Stimulated activated CD4-positive, alpha-beta T cell treated with anti-CD3 and anti-CD28 coated beads, Interleukin-15, amount 100 ng/mL, for 48 hours (primary cell): ENCODE measurements at places on chromosomes 4 and X.

GRCh38 chr4:38084877-38085711 is 124.9 kb downstream of the PTTG2 start:
- no peak for DNase-seq

- no peak for DNase-seq
Measured at GRCh38 chr4:27149541-27150212, 289.0 kb downstream of the STIM2 start.

DNA sequence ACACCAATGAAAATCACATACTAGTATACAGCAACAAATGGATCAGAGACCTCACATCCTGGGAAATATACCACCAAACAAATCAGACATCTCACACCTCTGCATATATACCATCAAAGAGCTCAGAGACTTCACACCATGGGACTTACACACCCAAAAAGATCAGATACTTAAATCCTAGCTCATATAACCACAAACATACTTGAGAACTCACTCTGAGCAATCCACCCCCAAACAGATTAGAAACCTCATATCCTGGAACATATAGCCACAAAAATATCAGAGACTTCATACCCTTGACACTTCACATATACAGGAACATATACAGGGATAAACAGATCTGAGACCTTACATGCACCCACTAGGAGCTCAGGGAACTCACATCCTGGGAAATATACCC is 32.1 kb downstream of the SUV39H1 start:
- no peak for DNase-seq

DNA sequence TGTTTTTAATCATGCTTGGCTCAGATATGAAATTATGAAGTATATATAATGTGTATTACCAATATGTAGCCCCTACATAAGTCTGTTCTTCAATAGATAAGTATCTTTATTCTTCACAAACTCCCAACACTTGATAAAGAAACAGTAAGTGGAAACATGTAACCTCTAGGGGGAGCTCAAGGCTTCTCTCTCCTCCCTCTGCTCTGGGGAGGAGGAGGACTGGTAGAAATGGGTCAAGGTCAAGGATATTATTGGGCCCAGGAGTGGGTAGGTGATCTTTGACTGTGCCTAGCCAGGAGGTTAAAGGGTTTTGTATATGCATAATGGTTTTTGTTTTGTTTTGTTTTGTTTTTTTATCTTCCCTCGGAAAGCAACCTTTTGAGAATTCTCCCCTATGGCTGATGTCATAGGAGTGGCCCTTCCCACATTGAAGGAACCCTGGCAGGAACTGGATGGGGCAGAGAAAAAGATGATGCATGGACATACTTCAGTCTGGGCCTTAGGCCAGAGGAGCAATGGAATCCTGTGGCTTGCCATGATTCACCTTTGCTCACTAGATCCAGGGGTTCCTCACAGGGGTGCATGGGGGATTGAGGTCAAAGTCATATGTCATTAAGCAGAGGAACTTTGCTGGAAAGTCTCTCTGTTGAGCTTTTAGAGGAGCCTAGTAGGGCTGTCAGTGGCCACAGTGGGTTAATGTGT is 460.3 kb downstream of the MID1IP1 start:
- DNase-seq: no peak

GRCh38 chr4:149799546-149799945 is 16.1 kb downstream of the IQCM start:
- no peak for DNase-seq

GRCh38 chr4:163165217-163166017 is 1.3 kb downstream of the NAF1 start:
- DNase-seq: no peak

- DNase-seq: no peak
Measured at GRCh38 chr4:182576601-182577289, 333.5 kb downstream of the TENM3 start.

DNA sequence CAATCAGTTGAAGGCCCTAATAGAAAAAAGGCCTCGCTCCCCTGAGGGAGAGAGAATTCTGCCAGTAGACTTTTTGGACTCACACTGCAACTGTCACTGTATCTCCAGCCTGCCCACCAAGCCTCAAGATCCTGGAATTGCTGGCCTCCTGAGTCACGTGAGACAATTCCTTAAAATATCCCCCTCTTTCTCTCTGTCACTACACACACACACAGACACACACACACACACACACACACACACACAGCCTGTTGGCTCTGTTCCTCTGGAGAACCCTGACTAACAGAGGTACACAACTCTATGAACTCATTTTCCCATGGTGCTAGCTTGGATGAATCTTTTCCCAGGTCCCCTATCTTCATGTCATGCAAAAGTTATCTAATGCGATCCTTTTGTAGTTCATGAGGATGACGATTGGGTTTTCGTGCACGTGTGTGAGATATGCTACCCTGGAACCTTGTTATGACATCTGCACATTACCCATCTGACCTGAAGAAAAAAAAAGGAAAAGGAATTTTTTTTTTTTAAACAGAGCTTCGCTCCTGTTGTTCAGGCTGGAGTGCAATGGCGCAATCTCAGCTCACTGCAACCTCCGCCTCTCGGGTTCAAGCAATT is 13.7 kb downstream of the CLRN2 start:
- no peak for DNase-seq

- no peak for DNase-seq
Measured at GRCh38 chr4:148007314-148007760, 275.4 kb downstream of the ARHGAP10 start.

- DNase-seq: no peak
Measured at GRCh38 chr4:179626687-179627086, 2184.4 kb upstream of the AGA start.

- DNase-seq: no peak
Measured at GRCh38 chr4:31714238-31714637, 994.1 kb downstream of the PCDH7 start.

DNA sequence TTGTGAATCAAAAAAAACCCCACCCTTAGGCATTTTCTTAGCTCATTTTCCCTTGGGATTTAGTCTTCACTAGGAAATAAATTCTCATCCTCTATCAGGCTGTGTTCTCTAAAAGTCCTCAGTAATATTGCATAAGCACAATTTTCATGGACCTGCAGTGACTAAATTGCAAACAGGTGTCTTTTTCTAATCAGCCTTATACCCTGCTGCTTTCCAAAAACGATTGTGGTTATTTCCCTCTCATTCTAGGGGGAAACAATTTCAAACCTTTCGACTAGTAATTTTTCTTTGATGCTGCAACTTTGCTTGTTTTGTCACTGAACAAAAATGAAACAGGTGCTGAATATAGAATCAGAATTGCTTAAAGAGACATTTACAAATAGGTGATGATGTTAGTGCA is 549.9 kb downstream of the PDHA2 start:
- DNase-seq: no peak

- DNase-seq: no peak
Measured at GRCh38 chr4:182068920-182069319, 174.3 kb upstream of the TENM3 start.

- DNase-seq: no peak
Measured at GRCh38 chr4:138616775-138617174, 374.6 kb upstream of the SLC7A11 start.
